Right ventricle myocardium superior (tissue), 1 donor: ENCODE measurements at places on chromosomes 11 and 22. TPM values are rescaled to one million over a fixed set of nuclear protein-coding genes. Genes with fewer than 3 reads are reported as not detected.

The GSTT2B gene
- 3.4 TPM for total RNA-seq

The NLRX1 gene
- 34.0 TPM for total RNA-seq

The PGA5 gene
- not detected for total RNA-seq

The CNTN5 gene
- not detected for total RNA-seq

The RIBC2 gene
- total RNA-seq: not detected

The RAB3IL1 gene
- 10.8 TPM for total RNA-seq

The FGF19 gene
- not detected for total RNA-seq

The ADAMTS8 gene
- total RNA-seq: 0.48 TPM

The OVOL1 gene
- total RNA-seq: not detected

The NOX4 gene
- total RNA-seq: 1.7 TPM

The FOLR2 gene
- total RNA-seq: 27.1 TPM

The OR5AK2 gene
- not detected for total RNA-seq

The MLC1 gene
- 0.46 TPM for total RNA-seq

- no peak for DNase-seq
Measured at GRCh38 chr11:12321217-12321937, 56.0 kb upstream of the PARVA start.

- DNase-seq: no peak
Measured at GRCh38 chr11:122107566-122107965, 8.4 kb downstream of the BLID start.

- peak; percentile 64 for DNase-seq
Measured at GRCh38 chr11:20131788-20132666, 28.2 kb downstream of the DBX1 start.

GRCh38 chr11:85705800-85706199, 19.8 kb upstream of the CCDC89 start:
- no peak for DNase-seq

DNA sequence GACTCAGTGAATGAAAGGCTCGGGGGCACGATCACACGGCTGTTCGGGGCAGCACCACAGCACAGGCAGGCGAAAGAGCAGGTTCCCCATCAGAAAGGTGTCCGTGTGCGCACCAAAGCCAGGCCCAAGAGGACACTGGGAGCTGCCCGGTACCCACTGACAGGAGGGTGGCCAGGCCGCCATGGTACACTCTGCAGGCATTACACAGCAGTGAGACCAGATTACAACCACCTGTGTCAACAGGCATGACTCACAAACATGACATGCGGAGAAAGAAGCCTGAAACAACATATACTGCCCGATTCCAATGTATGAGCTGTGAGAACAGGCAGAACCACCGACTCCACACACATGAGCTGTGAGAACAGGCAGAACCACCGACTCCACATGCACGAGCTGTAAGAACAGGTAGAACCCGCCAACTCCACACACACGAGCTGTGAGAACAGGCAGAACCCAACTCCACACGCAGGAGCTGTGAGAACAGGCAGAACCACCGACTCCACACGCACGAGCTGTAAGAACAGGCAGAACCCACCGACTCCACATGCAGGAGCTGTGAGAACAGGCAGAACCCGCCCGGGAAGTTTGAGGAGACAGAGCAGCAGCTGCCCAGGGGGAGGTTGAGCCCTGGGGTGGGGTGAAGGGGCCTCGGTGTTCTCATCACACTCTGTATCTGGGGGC, 32.6 kb downstream of the KIAA0930 start:
- peak; percentile 29 for DNase-seq

- no peak for DNase-seq
Measured at GRCh38 chr11:75167617-75168016, 16.7 kb downstream of the SLCO2B1 start.

GRCh38 chr22:19432133-19432851, at the start of gene MRPL40:
MRPL40 (plus strand) TSS chr22:19432545; CDS start chr22:19432555, 10 bp downstream.
- DNase-seq: peak; percentile 96

- DNase-seq: no peak
Measured at GRCh38 chr11:34860518-34860917, 55.7 kb downstream of the APIP start.

- DNase-seq: no peak
Measured at GRCh38 chr11:16618431-16618830, 120.0 kb upstream of the C11orf58 start.

DNA sequence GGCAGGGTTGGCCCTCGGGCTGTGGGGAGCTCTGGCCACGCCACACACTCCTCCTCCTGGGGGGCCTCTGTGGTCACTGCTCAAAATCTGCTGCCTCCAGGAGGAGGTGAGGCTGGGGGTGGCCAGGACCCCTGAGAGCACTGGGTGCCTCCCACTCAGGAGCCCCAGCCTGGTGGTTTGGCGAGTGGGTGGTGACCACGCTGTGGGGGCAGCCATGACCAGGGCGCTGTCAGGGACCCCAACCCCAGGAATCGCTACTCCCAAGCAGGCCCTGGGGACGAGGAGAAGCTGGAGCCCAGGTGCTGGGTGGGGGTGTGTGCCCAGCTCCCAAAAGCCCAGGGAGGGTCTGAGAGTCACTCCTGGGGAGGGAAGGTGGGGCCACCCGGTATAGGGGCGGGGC, 30.1 kb downstream of the TSPAN4 start:
- no peak for DNase-seq

DNA sequence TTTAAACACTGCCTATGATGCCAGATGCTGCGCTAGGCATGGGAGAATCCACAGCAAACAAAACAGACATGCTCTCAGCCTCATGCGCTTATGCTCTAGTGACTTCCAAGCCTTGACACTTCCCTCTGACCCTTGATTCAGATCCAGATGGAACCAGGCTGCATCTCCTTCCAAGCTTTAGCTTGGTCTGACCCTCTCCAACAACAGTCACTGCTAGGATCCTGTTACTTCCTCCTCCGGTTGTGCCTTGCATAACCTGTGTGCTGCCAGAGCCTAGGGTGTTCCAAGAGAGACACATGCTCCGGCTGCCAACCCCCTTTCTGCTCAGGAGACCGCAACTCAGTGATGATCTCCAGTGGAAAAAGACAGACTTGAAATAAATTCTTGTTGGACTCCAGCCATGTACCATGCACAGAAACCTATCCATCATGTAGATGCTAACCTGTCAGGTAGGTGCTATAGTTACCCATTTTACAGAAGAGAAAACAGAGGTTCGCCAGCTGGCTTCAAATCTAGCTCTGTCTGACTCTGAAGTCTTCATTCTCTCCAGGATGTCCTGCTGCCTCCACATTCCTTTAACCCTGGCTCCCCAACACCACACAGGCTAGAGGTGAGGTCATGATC, 136.3 kb upstream of the TEAD1 start:
- DNase-seq: no peak

DNA sequence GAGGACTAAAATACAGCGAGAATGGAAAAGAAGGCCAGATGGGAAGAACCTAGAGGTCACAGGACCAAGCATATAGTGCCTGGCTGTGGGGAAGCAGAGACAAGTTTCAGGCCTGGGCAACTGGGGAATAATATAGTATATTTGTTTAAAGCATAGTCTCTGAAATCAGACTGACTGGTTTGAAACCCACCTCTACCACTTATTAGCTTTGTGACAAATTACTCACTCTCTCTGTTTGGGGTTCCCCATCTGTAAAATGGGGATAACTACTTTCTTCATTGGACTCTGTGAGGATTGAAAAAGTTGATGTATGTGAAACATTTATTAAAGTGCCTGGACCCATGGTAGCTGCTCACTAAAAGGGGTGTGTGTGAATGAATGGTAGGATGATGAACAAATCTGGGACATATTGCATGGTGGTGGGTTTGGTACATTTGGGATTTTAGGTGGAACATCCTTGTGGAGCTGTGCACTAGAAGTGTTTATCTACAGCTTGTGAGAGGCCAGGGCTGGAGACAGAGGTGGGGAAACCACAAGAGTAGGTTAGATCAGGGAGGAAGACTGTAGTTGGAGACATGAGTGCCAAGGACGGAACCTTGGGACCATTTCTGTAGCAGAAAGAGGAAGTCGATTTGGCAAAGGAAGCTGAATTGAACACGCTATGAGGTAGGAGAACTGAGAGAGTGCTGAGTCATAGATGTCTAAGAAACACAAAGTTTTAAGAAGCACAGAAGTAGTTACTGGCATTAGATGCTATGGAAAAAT, 52.6 kb downstream of the SWAP70 start:
- no peak for DNase-seq

GRCh38 chr22:41752011-41752970, 48.2 kb upstream of the CCDC134 start:
- DNase-seq: no peak

- DNase-seq: no peak
Measured at GRCh38 chr11:33540427-33540826, 160.2 kb downstream of the C11orf91 start.

DNA sequence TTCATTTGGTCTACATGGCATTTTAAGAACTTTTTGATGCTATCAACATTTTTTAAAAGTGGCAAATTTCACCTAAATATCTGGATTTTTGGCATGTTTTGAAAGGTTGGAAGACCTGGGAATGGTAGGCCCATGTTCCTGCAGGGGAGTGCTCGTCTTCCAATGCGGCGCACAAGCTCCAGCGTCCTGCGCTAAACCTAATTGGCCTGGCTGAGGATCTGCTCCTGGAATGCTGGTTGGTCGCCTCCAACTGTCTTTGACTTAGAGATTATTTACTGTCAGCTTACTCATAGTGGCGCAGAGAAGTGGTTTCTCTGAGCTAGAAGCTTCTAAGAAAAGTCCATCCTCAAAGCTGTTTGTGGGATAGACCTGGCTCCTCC, 626 bp upstream of the LIMK2 start:
- no peak for DNase-seq
